ENCODE measurements at places on chromosomes 1 and 21. TPM values are rescaled to one million over a fixed set of nuclear protein-coding genes. Genes with fewer than 3 reads are reported as not detected.

PRR9 gene
- not detected for total RNA-seq

RHD gene
- not detected for total RNA-seq

CR1L gene
- not detected for total RNA-seq

FAM177B gene
- not detected for total RNA-seq

FMO4 gene
- total RNA-seq, result 1.3 TPM
